ENCODE measurements at places on chromosomes 2 and 18.

GRCh38 chr18:2846636-2847316 lies at the start of gene EMILIN2:
EMILIN2 (plus strand) TSS chr18:2847006; CDS start chr18:2847189, 183 bp downstream.
- no peak for DNase-seq

GRCh38 chr2:626491-627339 lies 50.5 kb downstream of the TMEM18 start:
- no peak for DNase-seq

GRCh38 chr2:36706021-36706876 lies 9.7 kb downstream of the VIT start:
- no peak for DNase-seq

- no peak for DNase-seq
Measured at GRCh38 chr2:39851651-39852110, 72.6 kb upstream of the THUMPD2 start.

- DNase-seq, result no peak
Measured at GRCh38 chr18:74310411-74310810, 5.2 kb upstream of the C18orf63 start.

DNA sequence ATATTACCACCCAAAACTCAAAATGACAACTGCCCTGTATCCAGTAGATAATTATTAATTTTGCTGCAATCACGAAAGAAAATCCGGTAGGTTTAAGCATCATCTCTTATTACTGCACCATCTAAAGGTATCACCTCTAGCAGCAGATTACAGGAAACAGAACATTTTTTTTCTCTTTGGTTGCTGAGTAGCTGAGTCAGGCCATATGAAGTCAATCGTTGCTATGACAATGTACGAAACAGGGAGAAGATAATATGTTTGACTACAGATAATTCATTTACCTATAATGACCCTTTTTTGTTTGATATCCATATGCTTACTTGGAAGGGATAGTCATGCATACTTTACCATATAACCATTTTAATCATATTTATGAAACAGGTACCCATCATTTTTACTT lies 831.6 kb upstream of the CHAC2 start:
- DNase-seq, result no peak

GRCh38 chr2:40639320-40639719 lies 187.4 kb upstream of the SLC8A1 start:
- DNase-seq, result no peak

GRCh38 chr2:160322320-160322719 lies 122.2 kb upstream of the ITGB6 start:
- DNase-seq, result no peak

- no peak for DNase-seq
Measured at GRCh38 chr2:20049637-20050036, 1.8 kb downstream of the LAPTM4A start.

DNA sequence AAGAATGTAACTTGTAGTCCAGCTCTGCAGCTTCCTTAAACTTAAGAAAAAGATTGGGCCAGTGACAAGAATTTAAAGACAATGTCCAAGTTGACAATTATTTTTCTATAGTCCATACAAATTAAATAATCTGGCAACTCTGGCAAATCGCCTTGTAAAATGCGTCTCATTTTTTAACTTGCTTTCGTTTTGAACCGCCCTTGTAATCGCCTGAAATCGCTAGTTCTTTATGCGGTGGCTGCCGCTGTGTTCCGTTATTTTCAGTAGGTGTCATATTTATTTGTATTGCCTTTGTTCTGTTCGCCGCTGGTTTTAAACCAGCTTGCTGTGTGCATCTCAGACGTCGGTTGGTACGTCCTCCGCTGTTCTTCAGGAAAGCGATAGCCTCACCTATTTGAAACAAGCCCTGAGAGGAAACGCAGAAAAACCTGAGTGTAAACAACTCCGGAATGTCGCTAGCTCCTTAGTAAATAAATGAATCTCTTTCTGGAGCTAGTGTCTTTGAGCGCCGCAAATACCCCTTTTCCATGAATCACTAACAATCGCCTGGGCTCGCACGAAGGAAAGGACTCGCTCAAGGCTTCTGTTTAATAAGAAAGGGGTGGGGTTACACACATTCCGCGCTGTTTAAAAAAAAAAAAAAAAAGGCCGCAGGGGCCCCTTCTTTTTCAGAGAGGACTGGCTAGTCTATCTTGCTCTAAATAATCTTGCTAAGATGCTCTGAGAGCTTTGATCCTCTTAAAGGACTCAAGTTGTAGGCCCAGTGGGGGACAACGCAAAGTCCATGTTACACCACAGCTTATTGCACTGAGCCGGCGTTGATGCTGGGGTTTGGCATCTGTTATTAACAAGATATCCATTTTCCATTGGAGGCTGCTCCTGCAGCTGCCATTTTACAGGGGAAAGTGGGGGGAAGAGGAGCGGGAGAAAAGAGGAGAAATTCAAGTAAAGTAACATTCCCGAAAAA lies 3.0 kb downstream of the HOXD8 start:
- no peak for DNase-seq

GRCh38 chr18:13375302-13376255 lies 157.0 kb downstream of the LDLRAD4 start:
- DNase-seq, result no peak

DNA sequence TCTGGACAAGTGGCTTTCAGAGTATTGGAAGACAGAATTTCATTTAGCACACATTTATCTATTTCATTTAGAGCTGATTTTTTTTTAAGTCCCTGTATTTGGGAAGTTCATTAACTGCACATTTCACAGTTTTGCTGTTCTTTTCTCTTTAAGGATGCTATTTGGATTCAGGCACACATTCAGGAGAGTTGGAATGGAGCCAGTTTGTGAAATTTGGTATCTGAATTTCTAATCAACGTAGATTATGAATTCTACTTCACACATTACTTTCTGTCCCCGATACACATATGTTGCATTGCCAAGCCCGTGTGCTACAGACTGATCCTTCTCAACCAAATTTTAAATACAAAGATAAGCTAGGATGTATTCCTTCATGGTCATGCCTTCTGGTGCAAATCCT lies 503.9 kb downstream of the IRS1 start:
- DNase-seq, result no peak

- DNase-seq, result no peak
Measured at GRCh38 chr2:239939736-239940483, 85.2 kb downstream of the NDUFA10 start.

GRCh38 chr2:29495536-29496060 lies 380.4 kb downstream of the CLIP4 start:
- DNase-seq, result no peak

GRCh38 chr2:15804691-15805090 lies 135.7 kb upstream of the MYCN start:
- no peak for DNase-seq

GRCh38 chr18:55421615-55422419 lies 166.2 kb downstream of the TCF4 start:
- no peak for DNase-seq

DNA sequence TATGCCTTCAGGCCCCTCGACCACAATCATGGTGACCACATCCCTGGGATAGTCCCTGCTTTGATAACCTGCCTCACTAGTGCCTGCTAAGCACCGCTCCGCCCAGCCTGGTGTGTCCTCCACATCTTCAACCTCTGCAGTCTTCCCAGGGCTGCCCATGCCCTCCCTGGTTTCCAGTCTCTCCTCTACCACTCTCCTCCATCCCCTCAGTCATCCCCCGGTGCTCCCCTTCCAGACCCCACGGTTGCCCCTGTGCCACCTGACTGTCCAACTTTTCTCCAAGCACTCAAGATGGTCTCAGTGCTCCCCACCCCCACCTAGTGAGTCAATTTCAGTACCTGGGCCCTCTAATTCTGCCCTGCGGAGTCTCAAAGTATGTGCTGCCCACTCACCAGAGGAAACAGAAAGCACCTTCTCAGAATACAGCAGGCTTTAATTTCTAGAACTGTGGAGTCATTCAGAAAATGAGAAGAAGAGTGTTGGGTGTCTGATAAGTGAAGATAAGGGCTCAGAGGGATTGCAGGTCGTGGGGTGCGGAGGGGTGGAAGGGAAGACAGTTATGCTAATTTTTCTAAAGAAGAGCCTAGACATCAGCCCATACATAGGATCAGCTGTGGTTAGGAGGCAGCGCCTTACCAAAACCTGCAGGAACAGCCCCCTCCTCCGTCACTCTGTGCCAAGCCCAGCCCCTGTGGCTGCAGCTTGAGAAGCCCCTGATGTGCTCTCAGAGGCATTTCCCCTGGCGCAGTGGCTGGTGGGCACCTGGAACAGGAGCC lies 53.6 kb upstream of the CAB39 start:
- peak; percentile 45 for DNase-seq

GRCh38 chr18:11178951-11179549 lies 29.7 kb upstream of the PIEZO2 start:
- no peak for DNase-seq

DNA sequence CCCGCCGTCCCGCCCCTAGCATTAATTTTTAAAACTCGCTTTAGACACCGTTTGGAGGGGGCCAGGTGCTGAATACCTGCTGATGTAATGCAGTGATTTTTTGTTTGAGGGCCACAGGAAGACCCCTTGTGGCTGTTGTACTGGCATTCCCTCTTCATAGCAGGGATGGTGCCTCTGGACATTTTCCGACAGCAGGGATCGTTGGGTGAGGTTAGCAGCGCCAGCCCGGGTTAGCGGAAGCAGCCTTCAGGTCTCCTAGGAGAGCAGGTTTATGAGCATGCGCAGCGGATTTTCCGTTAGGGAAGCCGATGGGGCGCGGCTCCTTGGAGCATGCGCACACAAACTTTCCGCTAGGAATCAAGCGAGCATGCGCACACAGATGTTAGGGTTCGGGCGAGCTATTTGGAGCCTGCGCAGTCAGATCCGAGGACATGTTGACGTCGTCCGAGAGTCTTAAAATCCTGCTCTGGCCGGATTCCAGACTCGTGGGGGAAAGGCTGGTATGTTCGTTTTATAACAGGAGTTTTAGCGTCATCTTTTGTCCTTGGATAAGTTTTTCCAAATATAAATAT lies 17.2 kb upstream of the C2orf74 start:
- DNase-seq, result peak; percentile 96

- DNase-seq, result no peak
Measured at GRCh38 chr2:159497847-159498246, 118.5 kb downstream of the BAZ2B start.

- DNase-seq, result no peak
Measured at GRCh38 chr2:227996366-227996765, 124.9 kb downstream of the DAW1 start.

GRCh38 chr2:191758518-191759507 lies 80.9 kb downstream of the NABP1 start:
- peak; percentile 22 for DNase-seq

DNA sequence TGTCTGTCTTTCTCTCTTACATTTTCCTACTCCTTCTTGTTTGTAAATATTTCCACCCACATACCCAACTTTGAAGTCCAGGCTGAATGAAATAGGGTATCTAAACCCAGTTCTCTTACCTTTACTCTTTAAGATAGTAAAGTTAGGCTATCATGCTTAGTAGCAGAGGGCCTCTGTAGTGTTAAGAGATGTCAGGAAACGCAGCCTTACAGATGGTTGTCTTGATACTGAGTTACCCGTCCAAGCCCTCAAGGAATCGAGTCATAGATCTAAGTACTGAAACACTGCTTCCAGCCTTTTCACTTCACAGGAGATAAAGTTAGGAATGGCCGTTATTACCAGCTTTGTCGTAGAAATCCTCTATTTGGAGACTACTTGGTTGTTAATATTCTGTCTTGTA lies 24.3 kb downstream of the MRPS9 start:
- DNase-seq, result no peak

- no peak for DNase-seq
Measured at GRCh38 chr2:120859814-120860578, 124.3 kb downstream of the GLI2 start.

- no peak for DNase-seq
Measured at GRCh38 chr2:142745691-142746090, 131.8 kb upstream of the KYNU start.

DNA sequence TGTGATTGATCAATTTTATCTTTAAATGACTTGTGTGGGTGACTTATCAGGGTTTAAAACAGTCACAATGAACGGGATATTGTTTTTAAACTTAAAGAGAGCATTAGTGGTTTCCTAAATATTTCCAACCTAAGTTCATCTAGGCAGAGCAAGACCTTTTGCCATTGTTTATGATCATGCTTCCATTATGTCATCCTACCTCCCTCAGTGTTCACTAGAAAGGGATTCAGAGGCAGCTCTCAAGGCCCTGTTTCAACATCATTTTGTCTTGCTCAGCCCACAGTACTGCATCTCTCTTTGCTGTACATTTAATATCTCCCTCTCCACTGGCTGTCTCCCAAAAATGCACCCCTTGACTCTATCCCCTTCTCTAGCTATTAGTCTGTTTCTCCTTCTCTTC lies 21.5 kb upstream of the PELI1 start:
- DNase-seq, result no peak

GRCh38 chr2:220147161-220148038 lies 520.0 kb downstream of the SLC4A3 start:
- DNase-seq, result no peak

DNA sequence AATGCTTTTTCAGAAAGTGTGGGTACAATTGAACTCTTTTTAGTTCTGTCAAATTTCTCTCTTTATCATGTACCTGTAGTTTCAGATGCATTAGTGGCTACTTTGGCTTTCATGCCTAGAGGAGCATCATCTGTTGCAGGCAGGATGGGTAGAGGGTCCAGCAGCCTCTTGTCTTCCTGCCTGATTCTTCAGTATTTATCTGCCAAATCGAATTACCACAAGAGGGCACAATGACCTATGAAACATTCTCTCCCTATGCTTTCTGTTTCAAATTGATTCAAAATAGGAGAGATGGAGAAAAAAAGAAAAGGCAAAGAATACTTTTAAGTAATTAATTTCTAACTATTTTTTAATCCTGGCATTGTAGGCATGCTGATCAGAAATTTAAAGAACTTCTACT lies 477.2 kb downstream of the TRIB2 start:
- DNase-seq, result peak; percentile 6
